ENCODE measurements at places on chromosomes 3 and 15.

GRCh38 chr3:146160964-146161662 is at the start of gene PLOD2:
Gene PLOD2 (minus strand): TSS chr3:146161184. CDS start chr3:146160989, 195 bp downstream.
- DNase-seq = peak; percentile 80

DNA sequence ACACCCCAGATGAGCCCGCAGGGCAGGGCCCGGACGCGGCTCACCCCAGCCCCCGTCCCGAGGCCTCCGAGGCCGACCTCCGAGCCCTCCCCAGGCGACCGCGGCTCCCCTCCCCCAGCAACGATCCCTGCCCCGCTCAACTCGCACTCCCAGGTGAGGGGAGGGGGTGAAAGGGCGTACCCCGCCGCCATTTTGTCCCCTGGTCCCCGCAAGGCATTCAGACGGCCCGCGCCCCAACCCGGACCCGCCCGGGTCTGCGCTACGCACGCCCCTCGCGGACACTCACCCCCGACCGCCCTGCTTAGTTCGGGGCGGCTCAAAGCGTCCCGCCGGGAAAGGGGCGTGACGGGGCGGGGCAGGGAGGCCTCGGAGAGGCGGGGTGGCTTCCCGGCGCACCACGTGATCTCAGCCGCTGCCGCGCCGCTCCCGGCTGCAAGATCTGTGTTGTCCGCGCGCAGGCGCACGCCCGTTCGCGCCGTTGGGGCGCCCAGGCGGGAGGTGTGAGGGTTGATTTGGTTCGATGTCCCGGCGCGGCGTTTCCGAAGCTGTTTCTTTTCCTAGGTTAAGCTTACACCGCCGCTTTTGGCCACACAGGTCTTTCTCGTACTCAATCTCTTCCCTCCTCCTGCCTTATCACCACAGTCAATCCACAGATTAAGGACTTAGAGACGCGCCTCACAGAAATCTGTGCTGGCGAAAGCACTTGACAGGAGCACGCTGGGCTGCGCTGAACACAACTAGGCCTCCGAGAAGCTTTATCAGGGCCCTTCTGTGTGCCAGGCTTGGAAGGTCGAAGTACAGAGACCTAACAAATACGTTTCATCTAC is at the start of gene SCAPER:
TSS of gene SCAPER (minus strand) at position 328 of the 827 bp plus-strand sequence. CDS start 21,523 bp downstream, outside the sequence.
- DNase-seq = peak; percentile 80

GRCh38 chr3:154819491-154819890 is 260.6 kb upstream of the MME start:
- no peak for DNase-seq

- DNase-seq = no peak
These were observed 15.6 kb upstream of the C15orf39 start for GRCh38 chr15:75186044-75186443.

GRCh38 chr3:108118038-108118768 is 27.4 kb upstream of the CD47 start:
- DNase-seq = no peak

DNA sequence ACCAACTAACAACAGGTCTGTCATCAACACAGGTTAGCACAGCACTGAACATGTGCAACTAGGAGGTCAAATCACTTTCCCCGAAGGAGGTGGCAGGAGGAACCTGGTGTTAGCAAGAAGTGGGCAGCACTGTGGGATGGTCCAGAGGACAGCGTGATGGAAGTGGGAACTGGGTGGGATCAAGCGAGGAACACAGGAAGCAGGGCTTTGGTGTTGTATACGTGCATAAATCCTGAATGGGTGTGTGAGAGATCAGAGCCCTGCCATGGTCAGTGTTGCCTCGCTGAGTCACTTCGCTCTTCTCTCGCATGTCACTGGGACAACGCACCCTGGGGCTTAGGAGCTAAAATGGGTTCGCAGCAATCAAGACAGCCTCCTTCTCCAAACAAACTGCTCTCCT is 62.1 kb downstream of the MOBP start:
- DNase-seq = no peak

- DNase-seq = peak; percentile 73
These were observed 196.8 kb upstream of the MBNL1 start for GRCh38 chr3:152071924-152072323.

DNA sequence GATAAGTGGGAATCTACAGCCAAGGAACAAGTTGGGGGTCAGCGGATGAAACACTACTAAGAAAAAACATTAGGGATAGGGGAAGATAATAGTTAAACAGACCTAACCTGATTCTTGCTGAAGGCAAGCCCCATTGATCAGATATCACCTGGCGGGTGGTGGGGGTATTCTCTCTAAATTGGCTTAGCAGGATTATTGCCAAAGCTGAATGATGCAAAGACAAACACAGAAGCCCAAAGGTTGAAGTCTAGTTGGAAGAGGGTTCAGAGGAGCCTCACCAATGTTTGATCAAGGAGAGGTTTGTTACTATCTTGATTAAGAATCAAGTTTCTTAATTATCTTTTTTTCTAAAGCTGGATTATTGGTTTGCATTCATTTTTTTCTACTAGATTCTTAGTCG is 371.9 kb upstream of the CNTN4 start:
- DNase-seq = no peak

DNA sequence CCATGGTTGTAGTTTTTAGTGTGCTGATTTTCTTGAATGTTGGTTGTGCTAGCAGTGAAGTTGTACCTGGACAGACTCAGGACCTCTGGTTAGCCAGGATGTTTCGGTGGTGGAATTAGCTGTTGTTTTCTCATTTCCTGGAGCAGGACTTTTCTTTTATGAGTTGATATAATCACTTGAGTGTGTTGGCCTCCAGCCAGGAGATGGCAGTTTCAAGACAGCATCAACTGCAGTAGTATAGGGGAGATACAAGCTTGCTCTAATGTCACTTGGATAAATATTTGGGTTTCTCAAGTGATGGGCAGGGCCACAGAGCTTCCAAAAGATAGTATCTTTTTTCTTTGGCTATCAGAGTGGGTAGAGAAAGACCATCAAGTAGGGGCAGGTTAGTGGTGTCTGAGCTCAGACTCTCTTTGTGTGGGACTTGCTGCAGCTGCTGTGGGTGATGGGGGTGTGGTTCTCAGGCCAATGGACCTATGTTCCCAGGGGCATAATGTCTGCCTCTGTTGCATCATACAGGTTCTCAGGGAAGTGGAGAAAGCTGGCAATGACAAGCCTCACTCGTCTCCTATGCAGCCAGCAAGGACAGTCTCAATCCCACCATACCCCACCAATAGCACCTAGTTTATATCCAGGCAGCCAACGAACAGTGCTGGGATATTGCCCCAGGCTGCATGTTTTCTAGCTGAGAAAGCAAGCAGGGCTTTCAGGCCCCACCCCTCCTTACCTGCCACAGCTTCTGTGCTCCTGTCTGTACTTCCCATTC is 14.6 kb upstream of the OR5K2 start:
- no peak for DNase-seq

- peak; percentile 80 for DNase-seq
These were observed 59.2 kb upstream of the IL12A start for GRCh38 chr3:159929171-159930141.

- no peak for DNase-seq
These were observed 45.6 kb downstream of the CMC1 start for GRCh38 chr3:28287046-28287445.

DNA sequence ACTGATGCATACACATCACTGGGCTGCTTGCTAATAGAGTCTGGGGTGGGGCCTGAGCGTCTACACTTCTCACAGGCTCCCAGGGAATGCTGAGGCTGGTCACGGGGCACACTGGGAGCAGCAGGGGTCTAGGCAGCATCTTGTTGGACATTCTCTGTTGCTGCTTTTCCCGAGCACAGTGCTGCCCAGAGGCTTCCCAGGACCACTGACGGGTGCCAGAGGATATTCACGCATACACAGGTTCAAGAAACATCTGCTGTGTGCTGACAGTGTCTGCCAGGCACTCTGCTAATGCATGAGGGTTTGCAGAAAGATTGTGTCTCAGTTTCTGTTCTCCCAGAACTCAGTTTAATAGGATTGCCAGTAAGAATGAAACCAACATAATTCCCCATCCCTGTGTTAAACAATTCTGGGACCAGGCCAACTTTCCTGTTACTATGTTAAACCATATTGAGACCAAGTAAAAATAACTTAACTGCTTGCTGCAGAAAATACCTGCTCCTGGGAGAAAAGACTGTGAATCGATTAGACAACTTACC is 23.9 kb upstream of the BCL2L10 start:
- DNase-seq = no peak

GRCh38 chr15:87193481-87193880 is 1063.1 kb downstream of the NTRK3 start:
- no peak for DNase-seq

GRCh38 chr3:197874653-197875052 is 75.3 kb upstream of the RPL35A start:
- DNase-seq = no peak

- no peak for DNase-seq
These were observed 58.3 kb downstream of the CACNA1D start for GRCh38 chr3:53552730-53553129.

GRCh38 chr3:106006001-106006400 is 137.2 kb upstream of the CBLB start:
- peak; percentile 99 for DNase-seq

DNA sequence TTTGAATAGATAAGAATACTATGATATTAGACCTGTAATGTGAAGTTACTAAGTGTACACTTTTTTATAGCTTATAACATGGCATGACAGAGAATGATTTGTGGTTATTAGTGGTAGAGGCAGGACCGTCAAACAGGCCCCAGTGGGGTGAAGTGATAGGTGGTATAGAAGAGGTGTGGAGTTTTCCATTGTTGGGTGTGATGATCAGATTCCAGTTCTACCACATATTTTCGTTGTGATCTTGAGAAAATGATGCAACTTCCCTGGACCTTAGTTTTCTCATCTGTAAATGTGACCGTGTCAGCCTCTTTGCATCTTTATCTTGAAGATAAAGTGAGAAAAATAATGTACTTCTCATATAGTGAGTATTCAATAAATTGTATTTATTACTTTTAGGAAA is 30.3 kb upstream of the UTS2B start:
- no peak for DNase-seq

DNA sequence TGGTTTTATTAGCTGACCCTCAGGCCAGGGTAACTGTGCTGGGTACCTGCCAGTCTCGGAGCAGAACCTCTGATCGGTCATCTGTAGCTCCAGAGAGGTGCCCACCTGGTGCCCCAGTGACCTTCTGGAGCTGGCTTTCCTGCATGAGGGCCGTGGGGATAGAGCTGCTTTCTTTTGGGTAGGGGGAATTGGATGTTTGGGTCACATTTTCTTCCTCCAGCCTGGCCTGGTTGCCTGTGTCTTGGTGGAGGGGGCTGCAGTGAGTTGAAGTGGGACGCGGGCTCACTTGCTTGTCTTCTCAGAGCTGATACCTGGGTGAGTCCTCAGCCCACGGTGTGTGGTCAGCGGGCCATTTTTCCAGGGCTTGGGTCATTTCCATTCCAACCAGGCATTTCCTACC is 2.6 kb downstream of the ZNF710 start:
- DNase-seq = no peak

DNA sequence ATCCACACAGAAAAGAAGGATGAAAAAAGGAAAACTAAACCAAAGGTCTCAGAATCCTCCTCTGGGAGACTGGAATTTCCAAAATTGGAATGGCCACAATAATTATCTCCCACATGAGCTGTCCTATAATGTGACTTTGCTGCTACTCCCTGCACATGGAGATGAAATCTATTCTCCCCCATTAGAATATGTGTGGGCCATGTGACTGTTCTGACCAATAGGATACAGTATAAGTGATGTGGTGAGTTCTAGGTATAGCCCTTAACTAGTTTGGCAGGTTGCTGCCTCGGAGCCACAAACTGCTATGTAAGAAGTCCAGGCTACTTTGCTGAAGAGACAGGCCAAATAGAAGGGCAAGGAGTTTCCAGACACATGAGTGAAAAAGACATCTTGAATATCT is 5.2 kb downstream of the TRIM59 start:
- no peak for DNase-seq

DNA sequence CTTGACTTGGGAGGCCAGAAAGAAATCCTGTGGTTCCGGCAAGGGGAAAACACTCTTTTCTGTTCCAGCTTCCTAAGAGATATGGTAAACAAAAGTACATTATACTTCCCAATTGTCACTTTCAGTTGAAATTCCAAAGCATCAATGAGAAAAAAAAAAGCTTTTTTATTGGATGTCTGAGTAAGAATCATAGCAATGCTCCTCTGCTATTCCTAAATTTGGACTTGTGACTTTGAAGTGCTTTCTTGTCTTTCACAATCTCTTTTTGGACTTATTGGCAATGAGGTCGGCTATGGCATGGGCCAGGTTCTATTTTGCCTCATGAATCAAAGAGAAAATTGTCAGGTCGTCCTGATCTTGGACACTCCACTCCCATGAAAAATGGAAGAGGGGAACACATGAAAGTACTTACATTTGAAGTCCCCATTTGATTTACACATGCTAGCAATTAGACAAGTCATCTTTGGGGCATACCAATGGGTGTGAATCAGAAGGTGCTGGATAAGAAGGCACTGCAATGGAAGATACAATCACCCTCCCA is 170.5 kb downstream of the GREM1 start:
- peak; percentile 59 for DNase-seq

DNA sequence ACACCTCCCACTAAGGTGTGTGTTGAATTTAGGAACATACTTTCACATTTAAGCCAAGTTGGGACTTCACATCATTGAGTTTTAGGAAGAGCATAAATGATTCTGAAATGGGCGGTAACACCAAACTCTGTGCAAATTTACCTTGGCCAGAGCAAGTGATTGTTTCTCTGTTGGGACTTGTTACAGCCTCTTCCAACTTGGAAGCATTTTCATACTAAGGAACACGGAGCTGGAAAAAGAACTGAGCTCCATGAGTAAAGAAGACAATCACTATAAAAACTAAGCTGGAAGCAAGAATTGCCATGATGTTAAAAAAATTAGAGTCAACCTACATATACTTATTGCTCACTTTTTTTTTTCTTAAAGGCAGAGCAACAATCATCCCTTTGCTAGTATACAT is 371.3 kb downstream of the ERC2 start:
- no peak for DNase-seq

DNA sequence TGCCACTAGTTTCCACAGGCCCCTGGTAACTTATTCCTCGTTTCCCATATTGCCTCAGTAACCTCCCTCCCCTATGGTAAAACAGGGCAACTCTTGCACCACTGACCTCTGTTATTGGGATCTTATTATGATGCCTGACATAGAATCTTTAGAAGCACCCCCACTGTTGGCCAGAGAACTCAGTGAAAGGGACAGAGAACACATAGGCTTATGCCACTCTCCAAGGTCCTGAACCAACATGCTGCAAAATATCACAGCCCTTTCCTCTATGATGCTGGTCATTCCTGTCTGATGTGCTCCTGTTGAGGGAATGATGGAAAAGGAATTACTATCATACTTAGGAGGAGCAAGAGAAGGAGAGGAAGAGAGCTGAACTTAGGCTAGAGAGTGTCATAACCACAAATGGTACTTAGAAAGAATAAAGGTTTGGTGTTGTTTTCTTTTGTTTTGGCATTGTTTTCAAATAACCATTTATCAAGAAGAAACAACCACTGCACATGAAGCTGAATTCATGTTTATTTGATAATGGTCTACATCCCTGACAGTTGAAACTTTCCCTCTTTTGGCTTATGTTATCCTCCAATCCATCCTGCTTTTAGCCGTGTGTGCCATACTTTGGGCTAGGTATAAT is 330.2 kb downstream of the EPHB1 start:
- DNase-seq = peak; percentile 44
